ENCODE measurements at places on chromosomes 7 and 10.
A peak's percentile ranks its signal among the peaks of the same experiment; 100 is the strongest.

DNA sequence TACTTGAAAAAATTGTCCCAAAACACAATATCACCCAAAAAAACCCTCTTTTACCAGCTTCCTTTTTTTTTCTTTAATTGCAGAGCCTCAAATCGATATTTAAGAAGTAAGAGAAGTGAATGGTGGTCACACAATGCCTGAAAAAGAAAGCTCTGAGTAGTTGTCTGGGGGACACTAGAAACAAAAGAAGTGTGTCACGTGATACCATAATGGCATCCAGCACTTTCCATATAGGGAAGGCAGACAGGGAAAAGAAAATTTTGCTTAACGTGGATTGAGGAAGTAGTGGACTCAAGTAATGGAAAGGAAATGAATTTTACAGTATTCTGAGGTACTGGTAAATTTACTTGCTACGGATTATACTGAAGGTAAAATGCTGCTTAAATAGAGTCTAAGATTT, 765.9 kb upstream of the C7orf33 start:
- no peak for DNase-seq

- no peak for DNase-seq
Measured at GRCh38 chr7:21358648-21359047, 69.2 kb upstream of the SP4 start.

DNA sequence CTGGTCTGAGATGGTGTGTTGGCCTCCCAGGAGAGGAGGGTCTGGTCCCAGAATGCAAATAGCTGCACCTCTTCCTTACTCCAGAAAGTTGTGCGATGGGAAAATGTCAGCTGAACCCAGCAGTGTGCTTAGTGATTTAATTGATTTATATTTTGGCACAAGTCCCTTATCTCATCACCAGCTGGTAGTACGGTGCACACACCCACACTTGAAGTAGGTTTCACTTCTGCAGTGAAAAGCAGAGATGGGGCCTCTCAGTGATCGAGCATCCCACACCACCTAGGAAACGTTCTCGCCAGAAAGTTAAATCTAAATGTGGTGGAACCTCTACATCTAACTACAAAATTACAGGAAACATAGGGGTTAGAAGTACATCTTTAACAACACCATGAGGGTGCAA, 80.4 kb downstream of the UBE3C start:
- DNase-seq = no peak

GRCh38 chr10:47286591-47287315, 13.2 kb upstream of the GDF10 start:
- no peak for DNase-seq

GRCh38 chr7:92447345-92448204, at the start of gene GATAD1:
Gene GATAD1 (plus strand): TSS chr7:92447482. CDS start chr7:92447730, 248 bp downstream.
- DNase-seq = peak; percentile 97

GRCh38 chr7:151060416-151061212, 1.2 kb downstream of the SLC4A2 start:
- no peak for DNase-seq

GRCh38 chr10:103762162-103762561, 93.2 kb downstream of the SH3PXD2A start:
- DNase-seq = no peak

GRCh38 chr10:21473541-21473940, 51.9 kb downstream of the SKIDA1 start:
- DNase-seq = no peak

GRCh38 chr10:82813856-82814255, 938.9 kb downstream of the NRG3 start:
- no peak for DNase-seq

- DNase-seq = no peak
Measured at GRCh38 chr7:105756367-105756766, 120.0 kb downstream of the ATXN7L1 start.
